ENCODE measurements at places on chromosomes 5 and 9.

DNA sequence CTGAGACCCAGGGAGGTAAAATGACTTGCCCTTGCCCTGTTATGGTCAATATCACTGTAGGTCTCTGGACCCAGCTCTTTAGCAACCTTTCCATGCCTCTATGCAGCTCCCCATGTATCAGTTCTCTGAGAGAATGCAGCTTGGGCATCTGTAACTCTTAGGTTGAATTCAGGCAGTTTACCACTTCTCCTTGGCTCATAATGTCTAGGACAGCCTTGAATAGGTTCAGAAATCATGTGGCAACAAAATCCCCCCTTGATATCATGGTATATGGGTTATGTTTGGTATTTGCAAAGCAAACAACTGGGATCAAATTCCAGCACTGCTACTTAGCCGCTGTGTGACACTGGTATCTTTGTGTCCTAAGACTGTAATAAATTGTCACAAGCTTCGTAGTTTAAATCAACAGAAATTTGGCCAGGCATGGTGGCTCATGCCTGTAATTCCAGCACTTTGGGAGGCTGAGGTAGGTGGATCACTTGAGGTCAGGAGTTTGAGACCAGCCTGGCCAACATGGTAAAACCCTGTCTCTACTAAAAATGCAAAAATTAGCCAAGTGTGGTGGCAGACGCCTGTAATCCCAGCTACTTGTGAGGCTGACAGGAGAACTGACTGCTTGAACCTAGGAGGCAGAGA is 10.7 kb upstream of the SUB1 start:
- DNase-seq: no peak

DNA sequence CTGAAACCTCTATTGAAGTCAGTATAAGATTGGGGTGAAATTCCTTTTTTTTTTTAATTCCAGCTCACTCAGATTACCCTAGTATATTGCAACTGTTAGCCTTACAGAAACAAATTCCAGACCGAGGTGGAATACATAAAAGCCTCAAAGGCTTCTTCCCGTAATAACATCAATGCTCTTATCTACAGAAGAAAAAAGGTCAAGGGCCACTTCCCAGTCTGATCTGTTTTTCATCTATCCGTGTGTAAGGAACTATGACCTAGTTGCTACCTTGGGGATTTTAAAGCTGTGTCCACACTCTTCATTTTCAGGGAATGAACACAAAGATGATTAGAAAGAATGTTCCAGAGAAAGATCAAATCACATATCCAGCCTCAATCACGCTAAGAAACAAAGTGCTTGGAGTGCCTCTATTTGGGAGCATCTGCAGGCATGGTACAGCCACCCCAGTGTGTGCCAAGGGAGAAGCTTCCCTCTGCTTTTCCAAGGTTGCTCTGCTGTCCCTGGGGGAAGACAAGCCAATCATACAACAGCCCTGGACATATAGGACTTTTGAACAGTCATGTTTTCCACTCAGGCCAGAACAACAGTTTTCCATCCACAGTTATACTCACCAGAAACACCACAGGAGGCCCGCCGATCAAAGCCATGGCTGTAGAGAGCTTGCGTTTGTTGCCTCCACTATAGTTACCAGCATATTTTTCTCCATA is 23.5 kb downstream of the NIPSNAP3B start:
- no peak for DNase-seq

DNA sequence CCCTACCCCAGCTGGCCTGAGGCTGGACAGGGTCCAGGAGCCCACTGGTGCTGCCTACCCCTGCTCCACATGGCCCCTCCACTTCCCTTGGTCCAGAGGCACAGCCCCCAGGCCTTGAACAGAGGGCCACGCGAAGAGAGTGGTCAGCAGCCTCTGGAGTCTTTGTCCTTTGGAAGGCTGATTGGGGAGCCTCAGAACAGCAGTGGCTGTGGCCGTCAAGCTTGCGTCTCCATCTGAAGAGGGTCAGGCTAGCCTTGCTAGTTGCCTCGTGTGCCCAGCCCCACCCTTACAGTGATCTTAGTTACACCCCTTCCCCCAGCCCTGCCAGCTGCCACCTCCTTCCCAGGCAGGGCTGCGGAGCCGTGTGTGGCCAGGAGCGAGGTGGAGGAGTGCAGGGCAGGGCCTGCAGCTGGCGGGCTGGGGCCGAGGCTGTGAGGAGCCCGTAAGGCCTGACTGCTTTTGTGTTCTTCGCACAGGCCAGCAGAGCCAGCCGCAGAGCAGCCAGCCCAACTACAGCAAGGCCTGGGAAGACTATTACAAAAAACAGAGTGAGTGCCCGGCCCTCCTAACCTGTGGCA is 30.1 kb upstream of the PRDM12 start:
- no peak for DNase-seq

GRCh38 chr9:77965445-77966123 is 66.0 kb downstream of the GNAQ start:
- no peak for DNase-seq

DNA sequence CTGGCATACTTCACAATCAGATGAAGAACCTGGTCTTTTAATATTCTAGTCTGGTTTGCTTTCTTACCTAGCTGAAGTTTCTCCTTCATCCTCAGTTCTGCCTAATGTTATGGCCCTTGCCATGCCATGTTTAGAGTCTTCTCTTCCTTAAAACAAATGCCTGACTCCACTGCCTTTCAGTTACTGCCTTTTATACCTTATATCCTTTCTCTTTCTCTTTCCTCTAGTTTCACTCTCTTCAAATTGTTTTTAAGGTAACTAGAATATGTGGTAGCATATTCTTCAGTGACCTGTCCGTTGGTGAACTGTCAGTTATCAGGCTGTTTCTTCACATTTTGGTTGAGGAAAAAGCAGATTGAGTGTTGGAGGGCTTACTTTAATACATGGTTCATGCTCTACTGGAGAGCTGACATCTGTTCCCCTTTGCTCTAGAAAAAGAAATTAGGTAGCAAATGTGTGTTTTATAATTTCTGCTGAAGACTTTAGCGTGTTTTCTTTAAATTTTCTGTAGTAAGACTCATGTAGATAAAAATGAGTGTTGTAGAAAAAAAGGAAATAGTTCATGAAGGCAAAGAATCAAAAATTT is 103.8 kb downstream of the DMXL1 start:
- no peak for DNase-seq

DNA sequence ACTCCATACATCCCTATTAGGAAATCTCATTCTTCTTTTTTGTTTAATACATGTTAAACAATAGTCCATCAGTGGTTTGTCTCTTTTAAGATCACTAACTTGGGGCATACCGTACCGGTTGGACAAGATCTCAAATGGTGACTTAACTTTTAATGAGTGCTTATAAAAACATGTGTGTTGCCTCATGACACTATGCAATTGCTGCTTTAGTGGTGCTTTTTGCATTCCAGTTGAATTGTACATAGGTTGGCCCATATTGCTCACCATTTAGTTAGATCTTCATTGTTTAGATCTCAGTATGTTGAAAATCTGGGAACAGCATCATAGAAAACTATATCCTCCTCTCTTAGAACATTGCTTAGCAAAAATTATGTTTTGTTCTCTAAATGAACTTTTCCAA is 17.8 kb downstream of the C9orf85 start:
- DNase-seq: no peak

DNA sequence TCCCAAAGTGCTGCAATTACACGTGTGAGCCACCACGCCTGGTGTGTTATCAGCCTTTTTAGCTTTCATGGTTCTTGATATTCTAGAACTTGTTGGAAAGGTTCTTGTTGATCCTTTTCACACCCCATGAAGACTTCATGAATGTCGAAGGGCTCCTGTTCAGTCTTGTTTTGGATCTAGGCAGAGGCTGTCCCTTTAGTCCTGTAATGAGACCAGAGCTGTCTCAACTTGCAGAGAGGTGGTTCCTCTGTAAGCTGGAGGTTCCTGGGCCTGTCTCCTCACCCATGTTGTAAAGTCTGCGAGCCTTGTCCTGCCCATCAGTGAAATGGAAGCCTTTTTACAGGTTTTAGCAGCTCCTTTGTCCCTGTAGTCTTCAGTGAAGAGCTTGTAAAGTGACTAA is 38.2 kb downstream of the PRRC2B start:
- no peak for DNase-seq

DNA sequence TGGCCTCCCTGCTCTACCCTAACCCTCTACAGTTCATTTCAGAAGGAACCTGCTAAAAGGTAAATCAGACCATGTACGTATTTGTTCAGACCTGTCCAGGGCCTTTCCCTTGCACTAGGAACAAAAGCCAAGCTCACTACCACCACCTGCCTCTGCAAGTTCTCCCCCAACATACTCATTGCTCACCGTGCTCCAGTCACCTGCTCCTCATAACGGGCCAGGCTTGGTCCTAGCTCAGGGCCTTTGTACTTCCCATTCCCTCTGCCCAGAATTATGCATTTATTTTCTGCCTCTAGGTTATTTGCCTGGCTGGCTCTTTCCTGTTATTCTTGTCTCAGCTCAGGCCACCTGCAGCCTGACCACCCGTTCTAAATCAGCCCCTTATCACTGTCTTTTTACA is 4.8 kb upstream of the FGF1 start:
- no peak for DNase-seq

DNA sequence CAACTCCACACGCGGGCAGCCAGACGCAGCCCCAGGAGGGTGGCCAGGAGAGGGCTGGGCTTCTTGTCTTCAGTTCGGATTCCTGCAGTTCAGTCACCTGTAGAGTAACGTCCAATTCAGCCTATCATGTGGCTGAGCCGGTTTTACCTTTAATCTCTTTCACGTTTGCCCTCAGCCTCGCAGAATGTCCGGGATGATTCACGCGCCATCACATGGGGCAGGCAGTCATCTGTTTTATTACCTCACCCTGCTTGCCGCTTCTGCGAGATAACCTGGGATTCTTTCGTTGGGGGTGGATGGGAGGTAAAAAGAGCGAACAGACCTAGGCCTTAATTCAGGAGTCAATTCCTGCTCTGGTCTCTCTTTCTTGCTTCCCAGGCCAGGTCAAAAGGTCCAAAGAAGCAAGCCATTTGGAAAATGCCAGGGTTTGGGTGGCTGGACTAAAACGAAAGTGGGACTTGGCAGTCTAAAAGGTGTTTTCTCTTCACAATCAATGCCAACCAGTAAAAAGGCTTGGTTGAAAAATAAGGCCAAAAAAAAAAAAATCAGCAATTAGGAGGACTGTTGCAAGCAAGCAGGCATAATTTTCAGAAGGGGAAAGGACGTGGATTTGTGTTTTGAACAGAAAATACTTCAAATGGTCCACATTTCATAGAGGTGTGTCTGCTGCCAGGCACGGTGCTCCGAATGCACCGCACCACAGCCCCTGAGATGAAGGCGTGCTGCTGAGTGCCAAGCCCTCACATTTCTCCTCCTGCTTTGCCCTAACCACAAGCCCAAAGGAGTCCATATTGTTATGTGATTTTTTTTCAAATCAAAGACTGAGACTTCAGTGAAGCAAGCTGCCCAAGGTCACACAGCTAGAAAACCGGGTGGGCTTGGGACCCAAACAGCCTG is 2.8 kb upstream of the WWC1 start:
- DNase-seq: no peak

DNA sequence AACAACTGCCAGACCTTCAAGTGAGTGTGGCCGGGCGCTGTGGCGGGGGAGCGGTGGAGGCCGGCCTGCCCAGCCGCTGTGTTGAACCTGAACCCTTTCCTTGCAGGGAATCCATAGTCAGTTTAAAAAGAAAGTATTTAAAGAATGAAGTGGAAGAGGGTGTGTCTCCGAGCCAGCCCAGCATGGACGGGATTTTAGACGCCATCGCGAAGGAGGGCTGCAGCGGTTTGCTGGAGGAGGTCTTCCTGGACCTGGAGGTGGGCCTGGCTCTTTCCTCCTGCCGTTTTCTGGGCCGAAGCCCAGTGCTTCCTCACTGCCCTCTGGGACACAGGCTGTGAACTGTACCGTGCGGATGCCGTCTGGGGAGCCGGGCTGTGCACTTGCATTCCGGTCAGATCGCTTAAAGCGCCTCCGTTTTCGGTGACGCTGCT is 19.1 kb downstream of the EXOC3 start:
- DNase-seq: peak; percentile 5

- DNase-seq: no peak
These were observed 73.9 kb downstream of the KLF9 start for GRCh38 chr9:70340572-70340971.

DNA sequence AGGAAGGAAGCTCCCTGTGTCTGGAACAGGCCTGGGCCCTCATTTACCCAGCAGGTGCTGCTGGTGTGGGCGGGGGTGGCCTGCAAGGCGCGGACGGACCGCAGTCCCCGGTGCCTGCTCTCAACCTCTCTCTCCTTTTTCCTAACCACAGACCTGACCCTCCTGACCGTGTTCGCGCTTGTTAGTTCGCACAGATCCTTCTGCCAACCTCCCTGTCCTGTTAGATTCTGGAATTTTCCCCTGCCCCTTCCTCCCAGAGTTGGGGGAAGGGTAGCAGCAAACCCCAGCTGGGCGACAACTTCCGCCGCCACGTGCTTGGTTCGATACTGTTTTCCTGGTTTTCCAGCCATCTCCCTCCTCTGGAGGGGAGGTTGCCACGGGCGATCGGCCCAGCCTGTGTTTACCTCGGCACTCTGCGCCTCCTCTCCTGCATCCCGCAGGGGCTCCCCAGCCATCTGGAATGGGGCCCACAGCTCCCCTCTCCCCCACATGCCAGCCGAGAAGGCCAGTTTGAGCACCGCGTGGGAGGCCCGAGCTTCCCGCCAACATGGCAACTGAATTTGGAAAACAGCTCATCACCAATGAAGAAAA is 70.8 kb upstream of the UNC5A start:
- no peak for DNase-seq

- no peak for DNase-seq
These were observed 157.5 kb downstream of the ENC1 start for GRCh38 chr5:74482990-74483389.

GRCh38 chr5:87020099-87020934 is 247.4 kb upstream of the RASA1 start:
- peak; percentile 56 for DNase-seq

DNA sequence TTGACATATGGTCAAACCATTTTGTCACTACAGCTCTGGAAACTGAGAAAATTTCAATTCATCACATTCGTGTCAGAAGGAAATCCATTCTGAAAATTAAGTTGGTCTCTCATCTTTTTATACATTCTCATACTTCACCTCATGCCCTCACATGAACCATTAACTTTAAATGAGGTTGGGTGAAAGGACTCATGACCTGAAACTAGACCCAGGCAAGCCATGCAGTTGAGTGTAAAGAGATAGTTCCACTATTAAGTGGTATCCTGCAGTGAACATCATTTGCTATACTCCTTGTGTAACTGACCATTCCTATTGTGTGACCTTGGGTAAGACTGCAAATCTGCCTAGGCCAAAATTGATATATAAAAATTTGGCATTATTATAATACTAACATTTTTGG is 299.6 kb upstream of the GRIN3A start:
- no peak for DNase-seq

GRCh38 chr5:142619815-142620214 is 66.1 kb downstream of the FGF1 start:
- no peak for DNase-seq

- DNase-seq: no peak
These were observed 14.4 kb upstream of the ZFR start for GRCh38 chr5:32458880-32459495.
